ENCODE measurements at places on chromosomes 6 and 20.

DNA sequence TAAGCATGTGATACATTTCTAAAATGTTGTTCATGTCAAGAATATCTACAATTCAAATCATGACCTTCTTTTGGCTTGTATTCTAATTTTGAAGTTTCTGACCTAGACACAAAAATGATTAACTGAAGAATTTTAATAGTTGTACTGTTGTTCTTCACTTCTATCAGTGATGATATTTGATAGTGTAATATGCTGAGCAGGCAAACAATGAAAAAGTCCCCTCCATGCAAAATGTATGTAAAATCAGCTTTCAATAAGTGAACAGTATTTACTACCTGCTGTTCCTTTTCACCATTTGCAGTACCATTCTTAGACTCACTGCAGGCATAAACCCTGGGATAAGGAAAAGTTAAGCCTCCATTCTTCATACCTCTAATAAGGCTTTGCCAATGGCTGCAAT, 201.5 kb downstream of the LAMA2 start:
- DNase-seq: no peak
- no peak overlapping the region for H3K4me3 ChIP-seq
- H3K36me3 ChIP-seq: no peaks in the 10 kb centered on the region
- H3K27ac ChIP-seq: no peak overlapping the region
- no peaks in the 10 kb centered on the region for H3K4me1 ChIP-seq

- no peak overlapping the region for H3K27ac ChIP-seq
- DNase-seq: no peak
- H3K4me3 ChIP-seq: no peak overlapping the region
- no peaks in the 10 kb centered on the region for H3K27me3 ChIP-seq
- H3K4me1 ChIP-seq: no peaks in the 10 kb centered on the region
- no peaks in the 10 kb centered on the region for H3K36me3 ChIP-seq
Measured at GRCh38 chr6:113340371-113340770, 516.8 kb upstream of the MARCKS start.

DNA sequence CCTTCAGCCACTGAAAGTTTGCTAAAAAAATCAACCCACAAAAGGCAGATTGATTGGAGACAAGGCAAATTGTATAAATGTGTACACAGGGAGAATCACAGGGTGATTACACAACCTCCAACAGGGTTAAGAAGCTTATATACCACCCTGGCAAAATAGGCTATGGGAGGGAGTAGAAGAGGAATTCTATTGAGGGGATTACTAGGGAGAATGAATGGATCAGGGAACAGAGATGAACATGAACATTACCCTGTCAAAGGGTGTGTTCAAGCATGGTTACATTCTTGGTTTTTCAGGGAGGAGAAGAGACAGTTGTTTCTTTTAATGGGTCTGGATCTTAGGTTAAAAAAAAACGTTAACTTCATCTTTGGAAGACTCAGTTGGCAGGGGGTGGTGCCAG, 5.1 kb upstream of the MRS2 start:
- H3K27ac ChIP-seq: no peak overlapping the region
- DNase-seq: no peak
- peaks cover 23% of the 10 kb centered on the region for H3K27me3 ChIP-seq
- no peak overlapping the region for H3K4me3 ChIP-seq
- no peaks in the 10 kb centered on the region for H3K36me3 ChIP-seq

DNA sequence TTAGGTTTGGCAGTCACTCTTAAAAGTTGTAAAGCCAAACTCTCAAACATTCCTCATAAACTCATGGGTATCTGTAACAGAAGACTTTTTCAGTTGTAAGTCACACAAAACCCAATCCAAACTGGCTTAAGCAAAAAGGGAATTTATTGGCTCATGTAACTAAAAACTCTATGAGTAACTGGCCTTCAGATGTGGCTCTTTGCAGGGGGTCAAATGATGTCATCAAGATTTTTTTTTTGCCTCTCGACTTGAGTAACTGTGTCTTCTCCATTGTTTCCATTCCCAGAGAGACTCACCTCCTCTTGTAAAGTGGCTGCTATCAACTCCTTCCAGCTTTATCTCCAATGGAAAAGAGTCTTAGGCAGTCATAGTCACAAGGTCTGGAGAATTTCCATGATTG, 645.0 kb downstream of the DHX35 start:
- no peaks in the 10 kb centered on the region for H3K4me1 ChIP-seq
- no peaks in the 10 kb centered on the region for H3K27me3 ChIP-seq
- no peak for DNase-seq
- H3K4me3 ChIP-seq: no peak overlapping the region

DNA sequence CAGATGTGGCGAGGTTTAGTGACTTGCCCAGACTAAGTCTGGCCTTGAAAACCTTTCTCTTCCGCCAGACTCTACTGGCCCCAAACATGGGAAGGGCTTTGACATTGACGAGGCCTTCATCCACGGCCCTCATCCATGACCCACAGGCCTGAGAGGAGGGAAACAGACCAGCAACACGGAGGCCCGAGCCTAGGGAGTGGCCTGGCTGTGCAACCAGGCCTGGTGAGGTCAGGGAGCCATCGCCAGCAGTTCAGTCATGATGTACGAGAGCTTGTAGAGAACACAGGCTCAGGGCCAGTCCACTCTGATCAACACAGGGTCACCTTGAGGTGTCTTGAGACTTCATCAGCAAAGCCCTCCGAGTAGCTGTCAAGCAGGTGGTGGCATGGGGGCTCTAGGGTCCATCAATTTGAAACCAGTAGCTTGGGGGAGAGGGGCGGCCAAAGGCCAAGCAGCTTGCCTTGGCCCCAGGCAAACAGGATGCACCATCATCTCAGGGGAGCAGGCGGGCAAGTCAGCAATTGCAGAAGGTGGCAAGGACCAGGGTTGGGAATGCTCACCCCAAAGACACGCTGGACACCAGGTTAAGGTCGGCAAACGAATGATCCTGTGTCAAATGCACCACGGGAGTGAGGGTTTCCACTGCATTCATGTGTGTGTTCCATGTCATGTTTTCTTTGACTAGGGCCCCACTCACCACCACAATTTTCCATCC, 36.1 kb downstream of the GFOD1 start:
- DNase-seq: no peak
- H3K36me3 ChIP-seq: no peaks in the 10 kb centered on the region
- H3K4me1 ChIP-seq: peaks cover 35% of the 10 kb centered on the region
- no peak overlapping the region for H3K4me3 ChIP-seq

- no peak for DNase-seq
- H3K27me3 ChIP-seq: peaks cover 9% of the 10 kb centered on the region
- H3K36me3 ChIP-seq: no peaks in the 10 kb centered on the region
- H3K4me3 ChIP-seq: no peak overlapping the region
- no peaks in the 10 kb centered on the region for H3K4me1 ChIP-seq
Measured at GRCh38 chr6:3542032-3542640, 85.3 kb upstream of the SLC22A23 start.

GRCh38 chr6:89122625-89123024, 4.8 kb upstream of the SRSF12 start:
- no peak overlapping the region for H3K4me3 ChIP-seq
- no peaks in the 10 kb centered on the region for H3K4me1 ChIP-seq
- no peak overlapping the region for H3K27ac ChIP-seq

DNA sequence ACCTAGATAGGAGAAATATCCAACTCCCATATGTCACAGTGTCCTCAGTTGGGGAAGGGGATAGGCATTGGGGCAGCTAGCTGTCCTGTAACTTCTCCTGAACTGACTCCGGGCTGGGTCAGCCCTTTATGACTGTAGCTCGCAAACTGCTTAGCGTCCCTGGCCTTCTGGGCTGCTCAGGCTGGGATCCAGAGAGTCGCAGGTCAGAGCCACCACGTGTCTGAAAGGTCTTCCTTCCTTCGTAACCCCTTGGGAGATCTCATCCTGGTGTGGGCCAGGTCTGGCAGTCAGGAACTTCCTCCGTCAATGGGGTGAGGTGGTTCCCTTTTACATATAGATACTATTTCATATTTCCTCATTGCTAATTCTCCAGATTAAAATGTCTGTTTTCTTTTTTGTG, 28.8 kb upstream of the HINT3 start:
- H3K27ac ChIP-seq: no peak overlapping the region
- H3K4me3 ChIP-seq: no peak overlapping the region
- H3K36me3 ChIP-seq: peaks cover 67% of the 10 kb centered on the region

DNA sequence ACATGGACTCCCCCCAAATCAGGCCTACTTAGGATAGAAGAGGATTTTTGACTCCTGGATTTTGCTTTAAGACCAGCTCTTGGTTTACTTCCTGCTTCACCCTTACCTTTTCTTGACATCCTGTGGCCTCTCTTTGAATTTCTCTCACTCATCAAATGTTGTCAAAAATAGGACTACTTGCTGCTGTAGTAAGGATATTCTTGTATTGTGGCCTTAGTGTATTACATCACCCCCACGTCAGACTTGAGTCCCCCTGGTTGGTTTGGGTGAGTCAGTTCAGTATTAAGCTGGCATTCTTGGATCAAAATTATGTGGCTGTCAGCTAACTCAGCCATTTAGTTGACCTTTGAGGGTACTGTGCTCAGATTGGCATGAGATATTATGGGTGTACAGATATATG, 1.1 kb downstream of the TPX2 start:
- peak; percentile 38 for DNase-seq
- H3K27me3 ChIP-seq: no peaks in the 10 kb centered on the region
- no peak overlapping the region for H3K4me3 ChIP-seq
- peaks cover 12% of the 10 kb centered on the region for H3K36me3 ChIP-seq
- H3K4me1 ChIP-seq: peaks cover 14% of the 10 kb centered on the region
- H3K27ac ChIP-seq: no peak overlapping the region

- H3K27ac ChIP-seq: no peak overlapping the region
- no peaks in the 10 kb centered on the region for H3K36me3 ChIP-seq
- DNase-seq: no peak
- H3K4me3 ChIP-seq: no peak overlapping the region
Measured at GRCh38 chr6:121593011-121593641, 157.7 kb downstream of the GJA1 start.

DNA sequence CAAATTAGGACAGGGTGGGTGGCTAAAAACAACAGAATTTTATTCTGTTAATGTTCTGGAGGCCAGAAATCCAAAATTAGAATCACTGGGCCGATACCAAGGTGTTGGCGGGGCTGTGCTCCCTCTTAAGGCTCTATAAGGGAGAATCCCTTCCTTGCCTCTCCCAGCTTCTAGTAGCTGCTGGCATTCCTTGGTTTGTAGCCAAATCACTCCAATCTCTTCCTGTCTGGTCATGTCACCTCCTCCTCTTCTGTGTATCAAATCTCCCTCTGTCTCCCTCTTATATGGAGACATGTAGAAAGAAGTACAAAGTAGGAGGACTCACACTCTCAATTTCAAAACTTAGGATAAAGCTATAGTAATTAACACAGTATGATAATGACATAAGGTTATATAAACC, 102.9 kb upstream of the SIRPA start:
- no peaks in the 10 kb centered on the region for H3K4me1 ChIP-seq
- no peak for DNase-seq
- no peak overlapping the region for H3K27ac ChIP-seq
- H3K4me3 ChIP-seq: no peak overlapping the region
- peaks cover 48% of the 10 kb centered on the region for H3K27me3 ChIP-seq

- peaks cover 34% of the 10 kb centered on the region for H3K27me3 ChIP-seq
- H3K27ac ChIP-seq: no peak overlapping the region
- DNase-seq: no peak
- H3K36me3 ChIP-seq: no peaks in the 10 kb centered on the region
- peaks cover under 1% of the 10 kb centered on the region for H3K4me1 ChIP-seq
Measured at GRCh38 chr6:43699564-43700186, 12.1 kb upstream of the MRPS18A start.

DNA sequence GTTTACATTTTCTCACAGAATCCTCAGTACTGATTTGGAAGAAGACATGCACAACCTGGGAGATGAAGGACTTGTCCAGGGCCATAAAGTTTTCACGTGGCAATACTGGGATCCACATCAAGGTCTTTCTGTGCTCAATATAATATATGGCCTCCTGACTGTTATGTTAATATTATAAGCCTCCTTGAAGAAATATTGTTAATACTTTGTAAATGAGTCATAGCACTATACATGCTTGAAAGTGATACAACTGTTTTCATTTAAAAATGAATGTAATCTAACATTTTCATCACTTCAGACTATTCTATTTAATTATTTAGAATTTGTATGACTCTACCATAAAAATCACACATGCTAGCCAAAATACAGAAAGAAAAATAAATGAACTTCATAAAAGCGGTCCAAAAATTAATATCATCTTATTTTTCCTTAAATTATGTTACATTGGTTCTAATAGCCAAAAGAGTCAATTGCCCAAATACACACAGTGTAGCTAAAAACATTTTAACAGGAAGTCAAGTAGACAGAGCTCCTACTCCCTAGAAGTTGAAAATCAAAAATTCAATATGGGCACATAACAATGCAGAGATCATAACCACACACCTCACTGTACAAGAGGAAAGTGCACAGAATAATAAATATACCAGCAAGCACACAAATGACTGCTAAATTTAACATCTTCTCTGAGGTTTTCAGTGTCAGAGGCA, 188.0 kb upstream of the HDDC2 start:
- no peak overlapping the region for H3K4me3 ChIP-seq
- no peak for DNase-seq
- H3K4me1 ChIP-seq: no peaks in the 10 kb centered on the region
- H3K27me3 ChIP-seq: peaks cover 2% of the 10 kb centered on the region

GRCh38 chr6:141744971-141745370, 387.8 kb upstream of the GJE1 start:
- no peak overlapping the region for H3K27ac ChIP-seq
- H3K36me3 ChIP-seq: no peaks in the 10 kb centered on the region

GRCh38 chr6:3910106-3910663, 61.0 kb downstream of the FAM50B start:
- no peak for DNase-seq
- H3K27ac ChIP-seq: no peak overlapping the region
- H3K36me3 ChIP-seq: no peaks in the 10 kb centered on the region
- H3K4me3 ChIP-seq: no peak overlapping the region
- H3K27me3 ChIP-seq: peaks cover 46% of the 10 kb centered on the region

GRCh38 chr20:63518946-63519667, 1.5 kb upstream of the PPDPF start:
- peaks cover 19% of the 10 kb centered on the region for H3K27me3 ChIP-seq
- no peak for DNase-seq
- H3K27ac ChIP-seq: peak overlapping the region; percentile 58
- peaks cover 7% of the 10 kb centered on the region for H3K4me1 ChIP-seq

DNA sequence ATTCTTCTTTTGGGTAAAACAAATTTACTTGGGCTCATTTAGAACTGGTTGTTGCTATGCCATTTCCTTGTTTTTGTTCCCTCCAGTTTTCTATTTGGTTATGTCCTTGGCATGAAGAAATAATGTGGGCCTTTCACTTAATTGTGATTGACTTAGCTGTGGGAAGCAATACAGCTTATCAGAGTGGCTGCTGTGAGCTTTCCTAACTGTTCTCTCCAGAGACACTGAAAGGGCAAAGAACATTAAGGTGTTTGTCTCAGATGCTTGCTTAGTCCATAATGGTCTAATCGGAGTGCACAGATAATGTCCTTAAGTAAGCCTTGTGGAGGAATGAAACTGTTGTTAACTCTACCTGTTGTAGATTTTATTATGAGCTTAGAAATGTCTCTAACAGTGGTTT, 56.6 kb downstream of the SH3BGRL2 start:
- no peaks in the 10 kb centered on the region for H3K4me1 ChIP-seq
- DNase-seq: no peak
- H3K4me3 ChIP-seq: no peak overlapping the region
- peaks cover 2% of the 10 kb centered on the region for H3K27me3 ChIP-seq

- DNase-seq: no peak
- H3K4me1 ChIP-seq: peaks cover 18% of the 10 kb centered on the region
- H3K27ac ChIP-seq: no peak overlapping the region
- no peaks in the 10 kb centered on the region for H3K27me3 ChIP-seq
- no peak overlapping the region for H3K4me3 ChIP-seq
- peaks cover 64% of the 10 kb centered on the region for H3K36me3 ChIP-seq
Measured at GRCh38 chr6:122454673-122455072, 16.9 kb downstream of the SERINC1 start.

GRCh38 chr6:35087361-35088280, 53.5 kb downstream of the TCP11 start:
- H3K36me3 ChIP-seq: no peaks in the 10 kb centered on the region
- no peaks in the 10 kb centered on the region for H3K27me3 ChIP-seq
- H3K4me3 ChIP-seq: no peak overlapping the region
- no peaks in the 10 kb centered on the region for H3K4me1 ChIP-seq
- peak; percentile 9 for DNase-seq
